ENCODE measurements at places on chromosomes 5 and 9. TPM values are rescaled to one million over a fixed set of nuclear protein-coding genes. Genes with fewer than 3 reads are reported as not detected.

The TSSK1B gene
- total RNA-seq, result not detected

The GPR150 gene
- total RNA-seq, result not detected

The GABBR2 gene
- 1.2 TPM for total RNA-seq

The FOXD4L5 gene
- total RNA-seq, result 0.13 TPM

The LTC4S gene
- 2.2 TPM for total RNA-seq

The WNT8A gene
- 0.27 TPM for total RNA-seq

The SPINK13 gene
- total RNA-seq, result not detected

The INSL6 gene
- not detected for total RNA-seq

The TMEM8B gene
- 7.5 TPM for total RNA-seq

The CNTNAP3B gene
- 2.9 TPM for total RNA-seq

The DELE1 gene
- 59.6 TPM for total RNA-seq

The OTULINL gene
- 7.7 TPM for total RNA-seq

The ROR2 gene
- total RNA-seq, result 4.3 TPM

The NDST1 gene
- 70.1 TPM for total RNA-seq

The CENPK gene
- 50.9 TPM for total RNA-seq

The GDF9 gene
- total RNA-seq, result not detected

The OR5C1 gene
- not detected for total RNA-seq

The ECSCR gene
- 2.7 TPM for total RNA-seq

The FBN2 gene
- total RNA-seq, result 15.9 TPM

The DMGDH gene
- total RNA-seq, result 1.1 TPM

The NAIF1 gene
- total RNA-seq, result 8.7 TPM

The HAVCR1 gene
- total RNA-seq, result not detected

The GABRA6 gene
- not detected for total RNA-seq

The EGR1 gene
- 35.5 TPM for total RNA-seq

The RLN2 gene
- 4.7 TPM for total RNA-seq

The GARIN3 gene
- not detected for total RNA-seq

The OR1L1 gene
- total RNA-seq, result not detected

The PPP3R2 gene
- not detected for total RNA-seq

The IFNA7 gene
- not detected for total RNA-seq

The MARCHF11 gene
- 0.86 TPM for total RNA-seq

The TEX48 gene
- not detected for total RNA-seq

The FAM151B gene
- total RNA-seq, result 1.1 TPM

The KYAT1 gene
- 30.4 TPM for total RNA-seq

The ITGA1 gene
- 6.6 TPM for total RNA-seq

The C9orf43 gene
- 0.36 TPM for total RNA-seq

The CCL27 gene
- not detected for total RNA-seq

The PCDHGA3 gene
- 0.39 TPM for total RNA-seq

The UBQLN1 gene
- 105 TPM for total RNA-seq

The TMEM215 gene
- total RNA-seq, result 0.67 TPM

The C9orf153 gene
- 0.65 TPM for total RNA-seq

The IL4 gene
- not detected for total RNA-seq

The LCN2 gene
- total RNA-seq, result 1.1 TPM

The AQP3 gene
- 2.6 TPM for total RNA-seq

The MAMDC4 gene
- 4.5 TPM for total RNA-seq

The GABRB2 gene
- total RNA-seq, result 1.9 TPM

The STC2 gene
- 53.1 TPM for total RNA-seq

The PRLR gene
- total RNA-seq, result 2.5 TPM

The C5orf52 gene
- total RNA-seq, result not detected

Measured in H1 (cell line).